ENCODE measurements at places on chromosomes 1 and 21.

DNA sequence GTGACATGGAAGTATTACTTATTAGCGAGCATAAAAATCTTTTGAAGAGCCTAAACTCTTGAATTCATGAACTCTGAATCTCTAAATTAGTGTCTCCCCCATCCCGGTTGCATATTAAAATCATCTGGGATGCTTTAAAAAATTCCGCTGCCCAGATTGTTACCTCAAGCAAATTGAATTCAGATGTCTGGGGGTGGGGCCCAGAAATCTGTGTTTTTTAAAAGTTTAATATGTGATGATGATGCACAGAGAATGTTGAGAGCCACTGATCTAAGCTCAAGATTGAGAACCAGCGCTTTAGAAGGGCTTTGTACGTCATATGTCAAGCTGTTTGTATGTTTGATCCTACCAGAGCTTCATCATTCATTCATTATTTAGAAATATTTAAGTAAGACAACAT, 446.8 kb downstream of the NUF2 start:
- no peak for DNase-seq

DNA sequence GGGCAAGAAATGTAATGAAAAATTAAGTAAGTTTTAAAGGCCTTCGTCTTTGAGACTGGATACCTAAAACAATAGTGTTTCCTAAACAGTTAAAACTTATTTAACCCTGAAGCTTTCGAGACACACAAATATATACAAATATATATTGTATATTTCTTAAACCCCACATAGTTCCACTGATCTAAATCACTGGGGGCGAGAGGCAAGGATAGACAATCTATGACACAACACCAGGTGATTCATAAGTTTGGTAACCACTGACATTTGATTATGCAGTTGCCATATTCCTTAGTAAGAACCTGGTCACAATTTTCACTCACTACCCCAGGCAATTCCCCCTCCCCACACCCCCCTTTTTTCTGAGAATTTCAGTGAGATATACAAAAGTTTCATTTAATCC, 55.3 kb upstream of the BOLA1 start:
- DNase-seq = no peak

GRCh38 chr1:207817166-207817565, 65.3 kb downstream of the CD46 start:
- DNase-seq = no peak

- no peak for DNase-seq
Measured at GRCh38 chr1:7579016-7579415, 192.1 kb upstream of the VAMP3 start.

GRCh38 chr1:222783051-222783450, 31.8 kb upstream of the DISP1 start:
- DNase-seq = no peak

DNA sequence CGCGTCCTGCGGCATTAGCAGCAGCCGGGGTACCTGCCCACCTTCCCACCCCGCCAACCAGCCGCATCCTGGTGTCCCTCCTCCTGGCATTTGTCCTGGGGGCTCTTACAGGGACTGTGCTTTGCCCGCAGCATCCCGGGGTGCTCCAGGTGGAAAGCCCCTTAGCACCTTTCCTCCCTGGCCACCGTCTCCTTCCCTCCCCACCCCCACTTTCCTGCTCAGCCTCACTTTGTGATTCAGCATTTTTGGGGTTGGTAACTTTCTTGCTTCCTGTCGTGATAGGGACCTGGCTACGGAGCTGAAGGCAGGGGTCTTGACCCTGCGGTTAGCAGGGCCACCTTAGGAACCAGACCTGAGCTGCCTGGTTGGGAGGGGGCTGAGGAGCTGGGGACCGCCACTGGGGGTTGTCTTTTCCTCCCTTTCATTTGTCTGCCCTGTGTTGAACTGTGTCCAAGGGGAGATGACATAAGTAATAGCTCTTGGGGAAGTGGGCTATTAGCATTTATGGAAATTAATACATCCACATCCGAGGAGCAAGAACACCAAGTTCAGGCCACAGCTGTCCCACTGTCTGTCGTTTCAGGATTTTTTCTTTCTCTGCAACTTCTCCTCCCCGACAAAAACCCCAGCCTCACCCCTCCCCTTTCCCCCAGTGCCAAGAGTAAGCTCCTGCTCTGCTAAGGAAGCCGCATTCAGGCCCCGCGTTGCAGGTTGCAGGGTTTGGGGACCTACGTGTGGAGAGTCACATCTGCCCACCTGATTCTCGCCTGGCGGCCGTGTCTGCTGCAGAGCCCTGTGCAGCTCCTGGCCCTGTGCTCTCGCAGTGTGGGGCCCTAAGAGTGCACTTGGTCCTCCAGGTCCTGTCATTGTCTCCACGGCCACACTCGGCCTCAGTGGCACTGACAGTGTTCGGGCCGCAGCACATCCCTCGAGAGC, 1.6 kb upstream of the NPHP4 start:
- DNase-seq = peak; percentile 51

GRCh38 chr21:15732290-15732995, 2.7 kb downstream of the USP25 start:
- DNase-seq = no peak

DNA sequence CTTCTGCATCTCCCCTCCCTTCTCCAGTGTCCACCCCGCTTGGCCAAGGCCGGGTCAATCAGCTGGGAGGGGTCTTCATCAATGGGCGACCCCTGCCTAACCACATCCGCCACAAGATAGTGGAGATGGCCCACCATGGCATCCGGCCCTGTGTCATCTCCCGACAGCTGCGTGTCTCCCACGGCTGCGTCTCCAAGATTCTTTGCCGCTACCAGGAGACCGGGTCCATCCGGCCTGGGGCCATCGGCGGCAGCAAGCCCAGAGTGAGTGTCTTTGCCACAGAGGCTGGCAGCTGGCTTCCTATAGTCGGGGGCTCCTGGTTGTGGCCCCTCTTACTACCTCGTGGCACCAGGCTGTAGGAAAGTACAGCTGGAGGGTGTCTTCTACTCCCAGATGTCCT, 3.6 kb downstream of the PAX7 start:
- no peak for DNase-seq

- no peak for DNase-seq
Measured at GRCh38 chr1:183831311-183831710, 26.4 kb downstream of the RGL1 start.

GRCh38 chr1:12610305-12610935, 7.6 kb downstream of the DHRS3 start:
- no peak for DNase-seq

DNA sequence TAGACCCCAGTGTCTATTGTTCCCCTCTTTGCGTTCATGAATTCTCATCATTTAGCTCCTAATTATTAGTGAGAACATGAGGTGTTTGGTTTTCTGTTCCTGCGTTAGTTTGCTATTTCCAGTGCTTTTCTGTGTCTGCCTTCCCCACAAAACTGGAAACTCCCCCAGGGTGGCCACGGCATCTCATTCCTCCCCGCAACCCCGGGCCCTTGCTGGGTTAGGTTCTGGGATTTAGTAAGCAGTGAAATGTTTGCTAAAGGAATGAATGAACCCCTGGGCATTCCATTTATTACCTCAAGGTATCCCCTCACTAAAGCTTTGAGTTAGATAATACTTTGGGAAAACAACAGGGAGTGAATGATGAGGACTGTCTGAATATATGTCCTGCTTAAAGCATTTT, 142.9 kb downstream of the GLUL start:
- no peak for DNase-seq

GRCh38 chr1:70487910-70488665, 77.0 kb downstream of the CTH start:
- DNase-seq = no peak

DNA sequence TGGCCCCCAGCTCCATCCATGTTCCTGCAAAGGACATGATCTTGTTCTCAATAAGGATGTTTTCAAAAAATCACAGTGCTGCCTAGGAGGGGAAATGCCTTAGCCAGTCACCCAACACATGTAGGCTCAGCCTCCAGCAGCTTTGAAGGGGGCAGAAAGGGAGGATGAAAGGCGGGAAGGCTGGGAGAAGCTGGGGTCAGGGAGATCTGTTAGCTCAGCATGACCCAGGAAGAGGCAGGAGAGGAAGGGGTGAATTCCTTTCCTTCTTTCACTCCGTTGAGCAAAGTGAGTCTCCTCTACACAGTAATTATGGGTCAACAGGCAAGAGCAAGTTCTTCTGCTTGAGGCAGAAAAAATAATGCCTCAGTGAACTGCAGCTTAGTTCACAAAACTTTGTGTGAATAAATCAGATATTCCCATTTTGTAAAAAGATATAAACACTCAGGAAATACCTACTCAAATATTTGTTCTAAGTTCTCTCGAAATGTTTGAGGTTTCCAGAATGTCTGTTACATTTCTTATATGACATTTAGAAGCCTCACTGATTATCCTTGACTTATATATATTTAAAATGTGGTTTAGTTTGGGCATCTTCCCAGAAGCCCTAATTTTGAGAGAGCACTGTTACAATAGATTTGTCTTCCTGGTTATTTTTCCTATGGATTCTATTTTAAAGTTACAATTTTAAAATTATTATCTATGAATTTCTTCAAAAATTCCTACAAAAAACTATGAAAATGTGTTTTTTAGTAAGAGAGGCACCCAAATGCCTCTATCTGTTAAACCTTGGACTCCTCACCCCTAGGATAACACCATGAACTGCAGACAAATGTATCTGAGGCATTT, 116.8 kb downstream of the KCNJ6 start:
- DNase-seq = no peak

GRCh38 chr1:29123053-29123886, 433 bp downstream of the TMEM200B start:
- DNase-seq = peak; percentile 25

DNA sequence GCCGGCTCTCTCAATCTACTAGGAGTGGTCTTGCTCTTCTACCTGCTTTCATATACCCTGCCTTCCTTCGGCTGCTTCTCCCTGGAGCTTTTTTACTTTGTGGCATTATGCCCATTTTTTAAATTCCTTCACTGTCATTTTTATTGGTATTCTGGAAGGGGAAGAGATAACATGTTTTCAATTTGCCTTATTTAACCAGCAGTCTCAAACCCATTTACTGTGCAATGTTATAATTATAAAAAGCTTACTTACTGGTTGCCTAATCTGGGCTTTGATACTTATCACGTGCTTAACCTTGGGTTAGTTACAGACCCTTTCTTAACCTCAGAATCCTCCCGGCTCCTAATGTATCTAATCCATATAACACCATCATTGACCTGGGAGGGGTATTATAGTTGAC, 128.1 kb downstream of the SIPA1L2 start:
- DNase-seq = no peak

- no peak for DNase-seq
Measured at GRCh38 chr1:18554597-18554996, 73.9 kb downstream of the KLHDC7A start.

DNA sequence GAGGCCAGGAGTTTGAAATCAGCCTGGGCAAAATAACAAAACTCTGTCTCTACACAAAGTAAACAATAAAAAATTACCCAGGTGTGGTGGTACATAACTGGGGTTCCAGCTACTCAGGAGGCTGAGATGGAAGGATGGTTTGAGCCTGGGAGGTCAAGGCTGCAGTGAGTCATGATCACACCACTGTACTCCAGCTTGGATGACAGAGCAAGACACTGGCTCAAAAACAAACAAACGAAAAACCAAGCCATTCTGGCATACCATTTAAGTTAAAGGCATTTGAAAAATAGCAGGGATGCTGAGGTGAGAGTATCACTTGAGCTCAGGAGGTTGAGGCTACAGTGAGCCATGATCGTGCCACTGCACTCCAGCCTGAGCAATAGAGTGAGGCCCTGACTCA, 5.3 kb upstream of the ALDH9A1 start:
- DNase-seq = no peak

DNA sequence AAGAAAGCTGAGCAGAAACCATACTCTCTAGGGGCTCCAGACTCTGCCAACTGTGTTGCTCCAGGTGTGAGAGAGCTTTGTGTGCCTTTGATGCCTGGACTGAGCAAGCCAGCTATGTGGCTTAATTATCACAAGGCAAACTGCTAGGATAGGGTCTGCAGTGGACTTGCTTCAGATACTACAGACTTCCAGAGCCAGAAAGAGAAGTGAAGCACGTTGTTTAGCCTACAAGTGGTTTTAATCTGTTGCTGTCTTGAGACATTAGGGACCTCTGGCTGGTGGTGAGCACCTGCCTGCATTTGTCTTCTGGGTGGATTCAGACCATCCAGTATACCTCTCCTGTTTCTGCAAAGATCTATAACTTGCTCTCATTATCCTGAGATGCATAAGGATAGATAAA, 353.4 kb upstream of the PLXNA2 start:
- DNase-seq = peak; percentile 11

GRCh38 chr21:18168108-18168507, 76.5 kb upstream of the CHODL start:
- DNase-seq = no peak

DNA sequence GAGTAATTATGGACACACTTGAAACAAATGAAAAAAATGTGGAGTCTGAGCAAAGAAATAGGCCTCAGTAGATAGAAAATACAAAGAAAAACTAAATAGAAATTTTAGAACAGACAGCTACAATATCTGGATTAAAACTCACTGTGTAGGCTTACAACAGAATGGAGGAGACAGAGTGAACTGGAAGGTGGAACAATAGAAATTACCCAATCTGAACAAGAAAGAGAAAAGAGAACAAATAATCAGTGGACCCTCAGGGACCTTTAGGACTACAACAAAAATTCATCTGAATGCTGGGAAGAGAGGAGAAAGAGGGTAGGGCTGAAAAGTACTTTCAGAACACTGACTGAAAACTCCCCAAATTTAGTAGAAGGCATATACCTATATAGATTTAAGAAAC, 90.0 kb downstream of the POU2F1 start:
- no peak for DNase-seq

DNA sequence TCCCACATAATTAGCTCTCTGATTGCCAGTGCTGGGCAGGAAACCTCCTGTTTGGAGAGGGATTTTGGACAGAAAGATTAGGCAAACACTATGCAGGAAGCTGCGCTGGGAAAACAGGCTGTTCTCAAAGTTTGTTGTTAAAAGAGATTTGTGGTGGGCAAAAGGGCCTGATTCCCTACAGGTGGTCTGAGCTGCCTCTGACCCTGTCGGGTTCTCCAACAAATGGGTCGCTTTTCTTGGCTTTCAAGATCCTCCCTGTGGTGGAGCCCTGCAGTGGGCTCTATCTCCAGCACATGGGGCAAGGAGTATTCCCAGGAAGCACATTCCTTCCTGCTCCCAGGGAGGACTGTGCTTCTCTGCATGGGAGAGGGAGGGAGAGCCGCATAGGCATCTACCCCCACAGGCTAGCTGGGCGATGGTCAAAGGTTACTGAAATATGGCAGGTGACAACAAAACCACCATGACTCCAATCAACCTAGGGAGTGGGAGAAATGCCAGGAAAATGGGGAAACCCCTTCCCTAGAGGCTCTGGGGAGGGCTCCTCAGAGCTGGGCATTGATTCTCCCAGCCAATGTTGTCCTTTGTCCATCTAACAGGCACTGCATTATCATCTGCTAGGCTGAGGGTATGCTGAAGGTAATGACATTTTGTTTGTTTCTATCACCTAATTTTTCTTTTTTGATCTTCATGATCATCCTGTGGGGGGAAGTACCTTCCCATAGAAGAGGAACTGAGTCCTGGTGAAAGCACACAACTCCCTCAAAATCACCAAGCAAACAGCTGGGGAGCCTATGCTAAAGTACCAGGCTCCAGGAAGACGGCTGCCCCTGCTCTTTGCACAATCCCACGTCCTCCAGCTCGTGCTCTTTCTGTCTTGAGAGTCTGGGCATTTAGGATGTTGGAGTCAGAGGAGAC, 85.3 kb downstream of the PLXNA2 start:
- DNase-seq = no peak

GRCh38 chr1:86504137-86504479, 35.4 kb downstream of the CLCA1 start:
- DNase-seq = no peak

All from DMS79 treated with DMSO at 0.1 percent for 48 hours (cell line).